ENCODE measurements at places on chromosomes 13 and 19.
A peak's percentile ranks its signal among the peaks of the same experiment; 100 is the strongest.

DNA sequence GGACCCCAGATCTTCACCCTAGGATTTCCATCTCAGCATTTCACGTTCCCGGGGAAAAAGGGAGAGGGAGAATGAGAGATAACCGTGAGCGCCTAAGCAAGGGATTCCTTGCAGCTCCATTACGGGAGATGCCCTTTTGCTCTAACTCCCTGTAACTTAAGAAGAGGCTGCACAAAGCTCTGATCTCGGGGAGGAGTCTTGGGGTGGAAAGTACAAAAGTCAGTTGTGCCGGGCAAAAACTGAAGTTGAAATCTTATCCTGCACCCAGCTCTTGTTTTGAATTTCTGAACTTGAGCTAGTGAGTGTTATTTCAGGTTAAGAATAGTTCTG, 256.4 kb upstream of the SOX21 start:
- H3K4me3 ChIP-seq = no peak overlapping the region
- peaks cover 10% of the 10 kb centered on the region for H3K4me1 ChIP-seq
- no peak overlapping the region for H3K27ac ChIP-seq
- H3K36me3 ChIP-seq = no peaks in the 10 kb centered on the region

DNA sequence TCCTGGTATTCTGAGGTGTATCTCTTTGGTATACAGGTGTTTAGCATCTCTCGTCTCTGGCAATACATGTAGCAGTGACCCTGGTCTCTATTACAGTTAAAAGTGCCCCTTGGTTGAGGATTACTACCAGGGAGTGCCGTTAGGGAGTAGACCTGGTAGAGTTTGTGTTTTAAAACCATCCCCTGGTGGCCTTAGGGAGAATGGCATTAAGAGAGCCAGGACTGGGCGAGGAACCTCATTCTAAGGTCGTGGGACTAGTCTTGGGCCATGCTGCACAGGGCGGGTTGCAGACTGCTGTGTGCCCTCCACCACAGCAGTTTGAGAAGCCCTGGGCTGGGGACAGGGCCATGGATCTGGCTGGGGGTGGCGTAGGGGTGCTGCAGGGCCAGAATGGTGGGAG, 35.0 kb downstream of the B3GLCT start:
- no peaks in the 10 kb centered on the region for H3K27me3 ChIP-seq
- H3K4me3 ChIP-seq = no peak overlapping the region
- DNase-seq = peak; percentile 14
- no peaks in the 10 kb centered on the region for H3K4me1 ChIP-seq
- no peak overlapping the region for H3K27ac ChIP-seq

GRCh38 chr13:106882246-106882645, 314.3 kb upstream of the ARGLU1 start:
- DNase-seq = no peak
- peaks cover 15% of the 10 kb centered on the region for H3K27me3 ChIP-seq
- H3K4me3 ChIP-seq = no peak overlapping the region
- no peaks in the 10 kb centered on the region for H3K4me1 ChIP-seq
- H3K36me3 ChIP-seq = no peaks in the 10 kb centered on the region

- no peaks in the 10 kb centered on the region for H3K27me3 ChIP-seq
- H3K36me3 ChIP-seq = no peaks in the 10 kb centered on the region
- DNase-seq = no peak
- H3K4me3 ChIP-seq = no peak overlapping the region
Measured at GRCh38 chr13:103540382-103540765, 474.2 kb upstream of the SLC10A2 start.

DNA sequence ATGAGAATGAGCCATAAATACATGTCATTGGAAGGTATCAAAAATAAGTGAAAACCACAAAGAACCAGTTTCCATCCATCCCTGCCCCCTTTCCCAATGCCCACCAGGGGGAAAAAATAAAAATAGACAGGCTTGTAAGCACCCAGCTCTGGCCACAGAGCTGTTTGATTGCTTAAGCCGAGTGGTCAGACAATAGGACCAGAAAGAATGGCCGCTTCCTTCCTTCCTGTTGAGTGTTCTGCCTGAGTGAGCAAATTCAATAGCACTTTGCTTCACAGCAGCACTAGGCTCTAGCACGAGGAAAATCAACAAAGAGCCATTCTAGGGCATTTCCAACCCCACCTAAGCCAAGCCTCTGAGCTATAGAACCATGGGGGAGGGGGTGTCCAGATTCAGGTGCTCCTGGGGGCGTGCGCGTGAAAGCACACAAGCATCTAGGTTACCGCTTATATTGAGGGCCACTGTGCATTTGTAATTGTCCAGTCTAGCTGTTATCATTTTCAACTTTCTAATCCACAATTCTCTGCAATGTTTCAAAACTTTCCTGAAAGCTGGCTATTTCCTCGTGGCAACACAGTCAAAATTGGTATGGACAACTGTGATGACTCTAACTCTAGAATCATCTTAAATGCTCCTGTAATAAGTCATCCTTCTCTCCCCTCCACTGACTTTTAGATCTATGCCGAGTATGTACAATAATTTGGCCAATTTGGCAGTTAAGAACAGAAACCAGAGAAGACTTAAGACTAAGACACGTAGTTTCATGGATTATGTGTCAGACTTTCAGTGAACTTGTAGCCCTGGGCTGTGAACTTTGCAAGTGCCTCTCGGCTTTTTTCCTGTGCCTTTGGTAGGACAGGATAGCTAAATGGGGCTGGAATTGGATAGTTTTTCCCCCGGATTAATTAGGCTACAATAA, 64.3 kb downstream of the SPRY2 start:
- no peak overlapping the region for H3K4me3 ChIP-seq
- no peaks in the 10 kb centered on the region for H3K4me1 ChIP-seq
- peak; percentile 9 for DNase-seq
- no peaks in the 10 kb centered on the region for H3K36me3 ChIP-seq

- H3K27me3 ChIP-seq = no peaks in the 10 kb centered on the region
- H3K27ac ChIP-seq = no peak overlapping the region
- no peak overlapping the region for H3K4me3 ChIP-seq
- no peak for DNase-seq
- no peaks in the 10 kb centered on the region for H3K4me1 ChIP-seq
- no peaks in the 10 kb centered on the region for H3K36me3 ChIP-seq
Measured at GRCh38 chr13:114032126-114032799, 58.4 kb upstream of the C13orf46 start.

DNA sequence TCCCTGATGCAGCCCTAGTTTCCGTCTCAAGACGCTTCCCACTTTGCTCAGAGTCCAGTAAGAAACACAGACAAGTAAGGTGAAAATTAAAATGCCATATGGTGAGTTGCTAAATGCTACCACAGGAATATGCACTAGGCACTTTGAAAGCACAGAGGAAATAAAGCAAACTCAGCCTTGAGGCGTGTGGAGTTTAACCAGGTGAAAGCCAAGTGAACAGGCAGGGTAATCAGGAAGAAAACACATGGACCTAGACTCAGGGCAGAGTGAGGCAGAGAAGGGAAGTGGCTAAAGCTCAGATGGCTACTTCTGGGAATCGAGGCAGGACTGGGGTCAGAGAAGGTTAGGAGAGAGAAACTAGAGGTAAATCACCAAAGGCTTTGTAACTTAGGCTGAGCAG, 5.4 kb upstream of the UBL3 start:
- no peak for DNase-seq
- peaks cover 35% of the 10 kb centered on the region for H3K4me1 ChIP-seq
- no peaks in the 10 kb centered on the region for H3K27me3 ChIP-seq
- H3K27ac ChIP-seq = no peak overlapping the region
- no peaks in the 10 kb centered on the region for H3K36me3 ChIP-seq

- no peak overlapping the region for H3K4me3 ChIP-seq
- DNase-seq = no peak
- H3K36me3 ChIP-seq = peaks cover 18% of the 10 kb centered on the region
- no peak overlapping the region for H3K27ac ChIP-seq
- H3K4me1 ChIP-seq = no peaks in the 10 kb centered on the region
- no peaks in the 10 kb centered on the region for H3K27me3 ChIP-seq
Measured at GRCh38 chr13:114272977-114273376, 8.4 kb upstream of the UPF3A start.

All from PC-3 (cell line).